ENCODE measurements at places on chromosomes 5 and 9. TPM values are rescaled to one million over a fixed set of nuclear protein-coding genes. Genes with fewer than 3 reads are reported as not detected.
A peak's percentile ranks its signal among the peaks of the same experiment; 100 is the strongest.

- DNase-seq = no peak
Measured at GRCh38 chr5:113397046-113397445, 37.7 kb downstream of the TSSK1B start.

GRCh38 chr5:172973127-172973916 lies 10.2 kb upstream of the ATP6V0E1 start:
- no peak for DNase-seq

Gene IRX4
- 12.1 TPM for total RNA-seq

Gene ADAMTS12
- 2.8 TPM for total RNA-seq

DNA sequence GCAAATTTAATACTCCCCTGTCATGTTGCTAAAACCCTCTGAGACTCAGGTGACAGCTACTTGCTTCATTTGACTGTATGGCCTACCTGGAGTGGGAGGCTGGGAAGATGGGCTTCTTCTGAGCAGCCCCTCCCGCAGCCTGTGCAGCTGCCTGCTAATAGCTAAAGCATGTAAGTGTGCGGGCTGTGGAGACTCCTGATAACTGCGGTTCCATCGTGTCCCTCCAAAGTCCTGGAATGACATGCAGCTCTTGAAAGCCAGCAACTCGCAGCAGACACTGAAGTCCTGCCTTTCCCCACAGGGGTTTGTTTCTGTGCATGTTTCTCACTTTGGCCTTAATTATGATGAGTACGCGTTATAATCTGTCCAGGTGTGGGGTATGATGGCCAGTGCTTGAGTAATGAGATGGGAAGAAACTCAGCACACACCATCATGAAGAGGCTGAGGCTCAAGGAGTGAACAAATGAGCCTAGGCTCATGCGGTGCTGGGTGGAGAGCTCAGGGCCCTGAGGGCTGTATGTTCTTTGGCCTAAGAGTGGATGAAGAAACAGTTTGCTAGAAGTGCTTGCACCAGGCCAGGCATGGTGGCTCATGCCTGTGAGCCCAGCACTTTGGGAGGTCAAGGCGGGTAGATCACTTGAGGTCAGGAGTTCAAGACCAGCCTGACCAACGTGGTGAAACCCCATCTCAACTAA lies 119.1 kb downstream of the DOCK2 start:
- no peak for DNase-seq

DNA sequence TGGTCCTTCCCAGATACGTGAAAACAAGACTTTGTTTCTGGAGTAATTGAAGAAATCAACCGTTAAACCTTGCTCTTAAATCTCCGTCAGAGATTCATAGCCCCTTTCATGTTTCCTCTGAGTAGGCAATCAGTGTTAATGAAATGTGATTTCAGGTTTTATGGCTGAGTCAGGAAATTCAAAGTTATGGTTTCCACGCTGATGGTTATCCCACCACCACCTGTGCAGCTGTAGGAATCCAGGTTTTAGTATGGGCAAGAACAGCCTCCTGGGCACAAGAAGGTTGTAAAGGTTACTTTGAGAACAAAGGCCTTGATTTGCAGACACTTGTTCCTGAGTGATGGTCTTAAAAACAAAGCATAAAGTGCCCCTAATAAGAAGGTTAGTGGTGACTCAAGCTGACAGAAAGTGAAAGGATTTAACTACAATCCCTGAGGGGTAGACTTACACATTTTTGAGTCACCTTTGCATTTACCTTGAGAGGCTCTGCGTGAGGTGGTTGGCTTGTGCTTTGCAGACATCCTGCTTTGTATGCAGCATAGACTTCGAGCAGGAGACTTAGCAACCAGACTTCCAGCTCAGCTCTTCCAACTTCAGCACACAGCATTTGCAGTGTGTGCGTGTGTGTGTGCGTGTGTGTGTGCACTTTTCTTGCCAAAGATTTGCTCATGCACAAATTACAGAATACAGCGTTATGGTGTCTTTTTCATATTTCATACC lies 159.6 kb downstream of the TLE4 start:
- no peak for DNase-seq

DNA sequence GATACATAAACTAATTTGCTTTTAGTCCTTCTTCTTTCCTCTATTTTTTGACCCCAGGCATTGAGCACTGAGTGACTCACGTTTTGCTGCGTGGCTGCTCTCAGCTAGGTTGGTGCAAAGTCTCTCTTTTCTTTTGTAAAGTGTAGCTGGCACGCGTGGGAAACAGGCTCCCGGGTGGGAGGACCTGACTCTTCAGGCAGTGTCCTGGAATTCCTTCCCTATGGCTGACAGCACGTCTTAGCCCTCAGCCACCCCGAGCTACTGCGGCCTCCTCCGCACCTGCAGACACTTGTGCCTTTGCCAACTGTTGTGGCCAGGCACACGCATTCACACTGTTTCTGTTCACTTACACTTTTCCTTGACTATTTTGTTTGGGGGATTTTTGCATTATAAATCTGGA lies 877 bp upstream of the SCGB3A1 start:
- peak; percentile 53 for DNase-seq

DNA sequence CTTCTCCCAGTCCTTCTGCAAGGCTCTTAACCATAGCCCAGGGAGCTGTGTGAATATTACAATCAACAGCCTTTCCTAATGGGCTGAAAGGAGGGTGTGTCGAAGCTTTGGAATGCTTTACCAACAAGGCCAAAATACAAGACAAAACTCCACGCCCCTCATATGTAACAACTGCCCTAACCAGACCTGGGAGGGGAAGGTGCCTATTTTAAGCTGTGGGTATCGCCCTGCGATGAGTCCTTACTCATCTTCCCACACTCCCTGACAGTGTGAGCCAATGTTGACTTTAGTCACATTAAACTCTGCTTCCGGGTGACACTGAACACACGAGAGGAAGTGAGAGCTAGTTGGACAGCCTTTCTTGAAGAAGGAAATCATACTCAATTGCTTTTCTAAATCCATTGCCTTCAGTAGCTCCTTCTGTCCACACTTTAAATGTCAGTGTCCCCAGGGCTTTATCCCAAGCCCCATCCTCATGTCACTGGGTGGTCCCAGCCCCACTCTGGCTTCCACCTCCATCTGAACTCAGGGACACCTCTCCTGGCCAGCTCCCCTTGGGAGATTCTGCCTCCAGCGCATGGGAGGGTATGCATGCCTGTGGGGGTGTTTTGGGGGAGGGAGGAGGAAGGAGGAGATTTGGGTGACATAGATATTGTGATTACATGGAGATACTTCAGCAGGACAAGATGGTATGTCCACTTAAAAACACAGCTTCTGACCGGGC lies 6.5 kb upstream of the TBC1D9B start:
- no peak for DNase-seq

Gene SPAG8
- 3.5 TPM for total RNA-seq

GRCh38 chr9:70403618-70404025 lies 10.8 kb downstream of the KLF9 start:
- DNase-seq = no peak

Measured in cardiac septum (tissue), 1 donor.